ENCODE measurements at places on chromosomes 7 and 10. TPM values are rescaled to one million over a fixed set of nuclear protein-coding genes. Genes with fewer than 3 reads are reported as not detected.

The LAMB1 gene
- 302 TPM for total RNA-seq

The RET gene
- total RNA-seq = 0.11 TPM

The SEC31B gene
- 2.6 TPM for total RNA-seq

The AGR3 gene
- 8.0 TPM for total RNA-seq

The SLC29A4 gene
- total RNA-seq = 0.43 TPM

The CRYGN gene
- total RNA-seq = not detected

The PILRA gene
- under 0.01 TPM for total RNA-seq

The POLR2J3 gene
- total RNA-seq = 60.4 TPM

The EEF1AKMT2 gene
- 15.7 TPM for total RNA-seq

The CTBP2 gene
- 140 TPM for total RNA-seq

The FAM13C gene
- not detected for total RNA-seq

The CALML5 gene
- total RNA-seq = not detected

The UNCX gene
- not detected for total RNA-seq

The MYO1G gene
- 0.33 TPM for total RNA-seq

The CACNB2 gene
- under 0.01 TPM for total RNA-seq

The PRDX3 gene
- 52.6 TPM for total RNA-seq

The AOAH gene
- total RNA-seq = 0.22 TPM

The GNGT1 gene
- total RNA-seq = not detected

The ACADSB gene
- 2.7 TPM for total RNA-seq

The CYP26C1 gene
- not detected for total RNA-seq

The AFAP1L2 gene
- 80.5 TPM for total RNA-seq

The HYAL4 gene
- not detected for total RNA-seq

The SOSTDC1 gene
- not detected for total RNA-seq

The VSTM4 gene
- total RNA-seq = not detected

The KCNIP2 gene
- total RNA-seq = 0.65 TPM

The EBLN1 gene
- total RNA-seq = not detected

The ZNF804B gene
- total RNA-seq = not detected

The PON3 gene
- 5.1 TPM for total RNA-seq

Data from placental epithelial cell (primary cell).